ENCODE measurements at places on chromosomes 7 and 10. TPM values are rescaled to one million over a fixed set of nuclear protein-coding genes. Genes with fewer than 3 reads are reported as not detected.

Gene ARL3
- 15.3 TPM for total RNA-seq

Gene HGF
- 0.01 TPM for total RNA-seq

Gene ITGB8
- 0.81 TPM for total RNA-seq

Gene PLPP4
- total RNA-seq, result not detected

Gene TMEM60
- total RNA-seq, result 25.8 TPM

Gene CFTR
- total RNA-seq, result 0.06 TPM

Gene TNRC18
- 39.8 TPM for total RNA-seq

Gene GJD4
- 0.06 TPM for total RNA-seq

Gene DOCK1
- 26.3 TPM for total RNA-seq

Gene STRIP2
- 7.0 TPM for total RNA-seq

Gene ATE1
- 20.2 TPM for total RNA-seq

Gene ZNF680
- 2.4 TPM for total RNA-seq

Gene RBM20
- total RNA-seq, result 1.3 TPM

Gene HOXA3
- total RNA-seq, result 10.2 TPM

Gene CD36
- total RNA-seq, result 0.07 TPM

Gene FAM25A
- not detected for total RNA-seq

Gene KIF5B
- total RNA-seq, result 73.6 TPM

Gene EZH2
- 23.3 TPM for total RNA-seq

Gene ACTL6B
- total RNA-seq, result not detected

Gene ZNF33B
- total RNA-seq, result 6.7 TPM

Gene TUBAL3
- total RNA-seq, result 0.57 TPM

Gene LIPM
- total RNA-seq, result not detected

Gene FOXL3
- not detected for total RNA-seq

Gene ANKRD26
- 2.4 TPM for total RNA-seq
